ENCODE measurements at places on chromosomes 11 and 22. TPM values are rescaled to one million over a fixed set of nuclear protein-coding genes. Genes with fewer than 3 reads are reported as not detected.
A peak's percentile ranks its signal among the peaks of the same experiment; 100 is the strongest.

The RAG2 gene
- not detected for total RNA-seq

The PKDREJ gene
- total RNA-seq, result not detected

The CARNS1 gene
- 1.0 TPM for total RNA-seq

The P2RX6 gene
- 5.5 TPM for total RNA-seq

The DLG2 gene
- 16.2 TPM for total RNA-seq

The VPS11 gene
- 41.1 TPM for total RNA-seq

DNA sequence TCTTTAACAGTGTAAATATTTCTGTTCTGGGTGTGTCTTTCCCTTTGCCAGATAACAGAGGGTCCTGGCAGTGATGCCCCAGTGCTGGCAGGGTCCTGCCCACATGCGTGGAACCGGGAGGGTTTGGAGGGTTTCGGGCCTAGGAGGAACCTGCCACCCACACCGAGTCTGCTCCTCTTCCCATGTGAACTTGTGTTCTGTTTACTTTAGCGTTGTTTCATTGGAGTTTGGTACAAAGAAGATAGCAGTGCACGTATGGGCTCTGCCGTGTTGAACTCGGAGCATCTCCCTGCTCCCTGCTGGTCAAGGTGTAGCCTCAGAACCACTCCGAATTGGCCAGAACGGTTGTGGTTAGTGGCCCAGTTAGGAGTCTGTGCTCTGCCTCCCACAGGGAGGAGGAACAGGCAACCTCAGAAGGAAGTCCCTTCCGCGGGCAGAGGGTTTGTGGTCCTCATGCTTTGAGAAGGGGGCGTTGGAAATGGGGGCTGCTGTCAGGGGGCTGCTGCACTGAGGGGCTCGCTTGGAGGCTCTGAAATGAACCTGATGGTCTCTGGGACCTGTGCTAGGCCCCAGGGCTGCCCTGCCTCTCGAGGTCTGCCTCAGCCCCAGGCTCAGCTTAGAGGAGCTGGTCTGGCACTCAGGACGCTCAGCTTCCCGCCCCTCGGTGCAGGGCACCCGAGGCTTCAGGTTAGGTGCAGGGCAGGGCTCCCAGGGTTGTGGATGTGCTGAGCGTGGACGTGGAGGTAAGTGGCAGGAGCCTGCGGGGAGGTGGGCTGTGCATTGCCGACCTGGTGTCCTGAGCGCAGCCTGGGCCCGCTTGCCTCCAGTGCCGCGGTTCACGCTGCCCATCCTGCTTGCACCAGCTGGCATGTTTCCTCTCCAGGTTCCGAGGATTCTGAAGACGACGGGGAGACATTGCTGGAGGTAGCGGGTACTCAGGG, 10.4 kb downstream of the PHRF1 start:
- H3K4me3 ChIP-seq, result no peak overlapping the region
- H3K36me3 ChIP-seq, result peaks cover 4% of the 10 kb centered on the region
- DNase-seq, result no peak
- H3K27me3 ChIP-seq, result no peaks in the 10 kb centered on the region
- no peaks in the 10 kb centered on the region for H3K4me1 ChIP-seq
- H3K27ac ChIP-seq, result no peak overlapping the region

- no peaks in the 10 kb centered on the region for H3K4me1 ChIP-seq
- H3K36me3 ChIP-seq, result no peaks in the 10 kb centered on the region
- H3K27ac ChIP-seq, result no peak overlapping the region
- H3K4me3 ChIP-seq, result no peak overlapping the region
- DNase-seq, result no peak
Observed at GRCh38 chr11:69524291-69524882, 42.9 kb downstream of the LINC01488 start.

DNA sequence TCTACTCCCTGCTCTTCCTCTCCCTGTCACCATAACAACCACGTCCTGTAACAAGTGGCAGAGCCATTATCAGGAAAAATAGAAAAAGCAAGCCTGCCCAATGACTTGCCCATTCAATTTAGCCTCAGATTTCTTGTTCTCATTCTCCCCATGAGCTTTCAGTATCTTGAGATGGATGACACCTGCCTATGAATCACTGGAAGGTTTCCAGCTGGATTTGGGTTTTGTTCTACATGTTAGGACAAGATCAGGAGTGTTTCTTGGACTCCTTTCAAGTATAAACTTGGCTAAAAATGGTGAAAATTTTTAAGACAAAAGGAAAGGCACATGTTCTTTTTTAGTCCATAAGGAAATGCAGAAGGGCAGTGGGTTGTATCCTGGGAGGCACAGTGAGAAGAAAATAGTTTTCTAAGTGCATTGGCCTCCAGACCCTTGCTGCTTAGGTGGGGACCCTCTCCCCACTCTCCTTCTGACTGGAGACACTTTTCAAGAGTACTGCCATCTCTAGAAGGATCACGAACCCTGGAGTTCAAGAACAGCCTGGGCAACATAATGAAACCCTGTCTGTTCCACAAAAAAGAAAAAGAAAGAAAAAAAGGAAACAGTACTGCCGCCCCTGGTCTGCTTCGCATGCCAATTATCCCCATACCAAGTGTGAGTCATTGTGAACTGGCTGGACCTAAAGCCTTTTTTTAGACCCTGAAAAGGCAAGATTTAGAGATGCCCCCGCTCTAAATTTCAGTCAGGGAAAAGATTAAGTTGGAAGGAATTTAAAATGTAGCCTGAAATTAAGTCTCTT, 51.0 kb downstream of the MTNR1B start:
- no peaks in the 10 kb centered on the region for H3K4me1 ChIP-seq
- H3K27ac ChIP-seq, result no peak overlapping the region
- H3K4me3 ChIP-seq, result no peak overlapping the region
- DNase-seq, result no peak
- H3K36me3 ChIP-seq, result no peaks in the 10 kb centered on the region

DNA sequence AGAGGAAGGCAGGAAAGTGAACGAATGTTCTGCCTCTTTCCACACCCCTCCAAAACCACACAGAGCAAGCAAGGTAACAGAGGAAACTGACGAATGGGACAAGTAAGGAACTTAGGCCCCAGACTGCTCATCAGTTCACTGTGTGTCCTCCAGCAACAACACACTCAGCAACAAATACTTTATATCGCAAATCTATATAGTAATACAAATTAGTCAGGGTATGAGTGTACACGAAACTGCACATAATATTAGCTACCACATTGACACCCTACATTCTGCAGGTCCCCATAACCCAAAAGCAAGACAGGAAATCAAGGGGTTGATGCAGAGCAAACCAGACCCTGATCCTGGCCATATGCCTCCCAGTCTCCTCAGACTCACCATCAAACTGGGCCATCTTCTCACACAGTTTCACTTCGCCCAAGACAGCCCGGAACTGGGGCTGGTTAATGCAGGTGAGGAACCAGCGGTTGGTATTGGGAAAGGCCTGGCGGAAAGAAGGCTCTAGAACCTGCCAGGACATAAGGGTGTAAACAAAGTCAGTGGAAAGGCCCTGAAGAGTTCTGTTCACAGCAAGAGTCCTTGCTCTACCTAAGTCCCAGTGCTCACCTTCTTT, 6.6 kb downstream of the EEF1G start:
- peaks cover 5% of the 10 kb centered on the region for H3K4me1 ChIP-seq
- DNase-seq, result no peak

GRCh38 chr22:43387815-43388214, 24.0 kb upstream of the MPPED1 start:
- H3K4me3 ChIP-seq, result no peak overlapping the region
- DNase-seq, result no peak
- no peak overlapping the region for H3K27ac ChIP-seq
- no peaks in the 10 kb centered on the region for H3K4me1 ChIP-seq

DNA sequence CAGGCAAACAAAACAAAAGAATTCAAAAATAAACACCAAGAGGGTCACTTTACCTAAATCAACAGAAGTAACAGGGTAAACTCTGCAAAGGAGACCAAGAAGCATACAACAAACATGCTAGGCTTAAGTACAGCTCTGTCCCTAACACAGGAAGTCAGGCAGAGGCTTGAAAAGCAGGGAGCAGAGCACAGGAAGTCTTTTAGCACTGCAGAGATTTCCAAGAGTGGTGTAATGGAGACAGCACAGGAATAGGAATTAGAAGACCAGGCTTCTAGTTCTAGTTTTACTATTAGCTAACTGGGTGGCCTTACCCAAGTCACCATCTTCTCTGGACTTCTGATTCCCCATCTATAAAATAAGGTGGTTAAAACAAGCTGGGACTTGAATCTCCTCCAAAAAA, 1.9 kb downstream of the RBFOX2 start:
- H3K27me3 ChIP-seq, result no peaks in the 10 kb centered on the region
- no peak overlapping the region for H3K27ac ChIP-seq
- H3K4me1 ChIP-seq, result no peaks in the 10 kb centered on the region
- no peak for DNase-seq
- H3K36me3 ChIP-seq, result no peaks in the 10 kb centered on the region

DNA sequence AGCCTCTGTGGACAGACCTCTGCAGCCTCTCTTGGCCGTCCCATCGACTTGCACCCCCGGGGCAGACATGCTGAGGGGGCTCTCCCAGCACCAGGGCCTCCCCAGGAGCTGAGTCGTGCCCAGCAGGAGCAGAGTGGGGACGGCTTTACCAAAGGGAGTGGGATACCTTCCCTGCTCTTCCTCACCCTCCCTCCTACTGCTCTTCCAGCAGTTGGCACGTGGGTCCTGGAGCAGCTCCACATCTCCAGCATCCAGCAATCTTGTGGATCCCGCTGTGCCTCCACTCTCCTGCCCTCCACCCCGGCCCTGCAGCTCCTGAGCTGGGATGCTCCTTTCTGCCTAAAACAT, 854.0 kb downstream of the BRD1 start:
- DNase-seq, result no peak
- H3K36me3 ChIP-seq, result no peaks in the 10 kb centered on the region
- H3K4me1 ChIP-seq, result no peaks in the 10 kb centered on the region
- no peak overlapping the region for H3K27ac ChIP-seq
- H3K27me3 ChIP-seq, result peaks cover 6% of the 10 kb centered on the region

GRCh38 chr22:44557064-44557748, 59.2 kb upstream of the RTL6 start:
- no peaks in the 10 kb centered on the region for H3K4me1 ChIP-seq
- H3K27ac ChIP-seq, result no peak overlapping the region
- H3K27me3 ChIP-seq, result no peaks in the 10 kb centered on the region
- H3K36me3 ChIP-seq, result no peaks in the 10 kb centered on the region

GRCh38 chr11:126791991-126792390, 208.6 kb downstream of the KIRREL3 start:
- no peaks in the 10 kb centered on the region for H3K36me3 ChIP-seq
- no peaks in the 10 kb centered on the region for H3K4me1 ChIP-seq
- DNase-seq, result no peak
- H3K27me3 ChIP-seq, result no peaks in the 10 kb centered on the region

- H3K36me3 ChIP-seq, result peaks cover 5% of the 10 kb centered on the region
- peaks cover 17% of the 10 kb centered on the region for H3K4me1 ChIP-seq
- peak overlapping the region; percentile 98 for H3K27ac ChIP-seq
- no peaks in the 10 kb centered on the region for H3K27me3 ChIP-seq
- no peak overlapping the region for H3K4me3 ChIP-seq
- no peak for DNase-seq
Observed at GRCh38 chr11:6610591-6610990, 1.4 kb downstream of the TAF10 start.

DNA sequence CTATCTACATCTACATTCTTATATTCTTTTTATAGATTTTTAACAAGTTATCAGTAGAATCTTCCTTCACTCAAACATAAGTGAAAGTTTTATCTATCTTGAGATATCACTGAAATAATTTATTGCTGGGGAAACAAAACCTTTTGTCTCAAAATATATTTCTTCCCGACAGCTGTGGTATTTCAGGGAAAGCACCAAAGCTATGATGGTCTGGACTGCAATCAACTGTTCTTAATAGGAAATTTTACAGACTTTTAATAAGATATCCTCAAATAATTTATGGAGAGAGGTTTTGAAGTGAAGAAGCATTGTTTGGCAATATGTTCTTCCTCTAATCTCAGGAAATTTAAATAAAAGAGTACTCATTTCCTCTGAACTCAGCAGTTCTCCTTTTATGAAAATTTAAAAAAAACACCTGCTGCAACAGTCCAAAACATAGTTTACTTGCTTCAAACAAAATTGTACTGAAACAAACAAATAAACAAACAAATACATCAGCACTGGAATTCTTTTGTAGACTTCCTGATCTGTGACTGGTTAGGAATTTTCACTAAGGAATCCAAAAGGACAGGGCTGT, 33.9 kb upstream of the EIF3M start:
- no peaks in the 10 kb centered on the region for H3K4me1 ChIP-seq
- no peak for DNase-seq
- no peak overlapping the region for H3K27ac ChIP-seq
- no peaks in the 10 kb centered on the region for H3K36me3 ChIP-seq
- no peaks in the 10 kb centered on the region for H3K27me3 ChIP-seq

DNA sequence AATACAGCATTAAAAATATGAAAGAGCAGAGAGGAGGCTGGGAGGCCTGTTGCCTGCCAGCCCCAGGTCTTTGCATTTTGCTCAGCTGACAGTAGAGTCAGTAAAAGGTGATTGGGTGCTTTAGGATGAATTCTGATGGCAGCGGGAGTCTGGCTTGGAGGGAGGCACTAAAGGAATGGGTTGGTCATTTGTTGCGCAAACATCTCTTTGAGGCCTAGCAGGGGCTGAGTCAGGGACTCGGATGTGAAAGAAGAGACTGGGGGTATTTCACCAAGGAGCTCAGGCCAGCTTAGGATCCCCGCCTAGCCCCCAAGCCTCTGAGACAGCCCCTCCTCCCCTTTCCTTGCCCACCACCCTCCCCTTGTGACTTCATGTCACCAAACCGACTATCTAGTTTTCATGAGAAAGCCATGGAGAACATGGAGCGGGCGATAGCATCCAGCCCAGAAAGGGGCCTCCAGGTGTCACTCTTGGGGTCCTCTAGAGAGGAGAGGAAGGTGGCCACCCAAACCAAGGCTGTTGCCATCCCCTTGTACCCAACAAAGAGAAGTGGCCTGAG, 9.7 kb downstream of the DGKZ start:
- H3K4me3 ChIP-seq, result no peak overlapping the region
- H3K36me3 ChIP-seq, result no peaks in the 10 kb centered on the region
- DNase-seq, result no peak
- H3K4me1 ChIP-seq, result peaks cover 11% of the 10 kb centered on the region
- no peaks in the 10 kb centered on the region for H3K27me3 ChIP-seq
- H3K27ac ChIP-seq, result peak overlapping the region; percentile 51

DNA sequence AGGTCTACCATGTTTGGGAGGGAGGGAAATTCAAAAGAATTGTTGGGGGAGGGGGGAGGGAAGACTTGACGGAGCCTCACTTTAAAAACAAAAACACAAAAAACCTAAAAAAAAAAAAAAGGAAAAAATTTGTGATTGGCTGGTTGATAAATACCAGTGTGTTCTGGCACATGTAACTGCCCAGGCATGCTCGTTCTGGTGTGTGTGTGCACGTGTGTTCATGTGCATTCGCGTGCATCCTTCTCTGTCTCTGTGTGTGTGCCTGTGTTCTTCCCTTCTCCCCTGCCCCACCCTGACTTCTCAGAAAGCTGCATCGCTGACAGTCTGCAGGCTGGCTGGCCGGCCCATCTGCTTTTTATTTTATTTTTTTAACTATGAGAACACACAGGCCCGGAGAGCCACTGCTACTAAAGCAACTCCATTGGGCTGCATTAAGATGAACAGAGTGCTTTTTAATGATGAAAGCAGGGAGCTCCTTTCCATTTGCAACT, 22.6 kb upstream of the ADSL start:
- DNase-seq, result no peak
- no peak overlapping the region for H3K4me3 ChIP-seq
- H3K4me1 ChIP-seq, result peaks cover 7% of the 10 kb centered on the region
- no peak overlapping the region for H3K27ac ChIP-seq
- no peaks in the 10 kb centered on the region for H3K36me3 ChIP-seq

- no peaks in the 10 kb centered on the region for H3K4me1 ChIP-seq
- no peak for DNase-seq
- H3K36me3 ChIP-seq, result no peaks in the 10 kb centered on the region
- no peaks in the 10 kb centered on the region for H3K27me3 ChIP-seq
- H3K27ac ChIP-seq, result no peak overlapping the region
Observed at GRCh38 chr11:12922418-12922817, 86.7 kb upstream of the RASSF10 start.

- no peak overlapping the region for H3K4me3 ChIP-seq
- no peaks in the 10 kb centered on the region for H3K36me3 ChIP-seq
- no peaks in the 10 kb centered on the region for H3K27me3 ChIP-seq
Observed at GRCh38 chr11:81219661-81220060, 1514.0 kb downstream of the FAM181B start.
